Activated CD4-positive, alpha-beta memory T cell treated with anti-CD3 and anti-CD28 coated beads for 36 hours (primary cell): ENCODE measurements at places on chromosomes 13 and 19. TPM values are rescaled to one million over a fixed set of nuclear protein-coding genes. Genes with fewer than 3 reads are reported as not detected.

GRCh38 chr13:42971691-42972347, 20.2 kb downstream of the EPSTI1 start:
- no peak for DNase-seq

- DNase-seq = no peak
These were observed 77.8 kb upstream of the SLAIN1 start for GRCh38 chr13:77619655-77620054.

DNA sequence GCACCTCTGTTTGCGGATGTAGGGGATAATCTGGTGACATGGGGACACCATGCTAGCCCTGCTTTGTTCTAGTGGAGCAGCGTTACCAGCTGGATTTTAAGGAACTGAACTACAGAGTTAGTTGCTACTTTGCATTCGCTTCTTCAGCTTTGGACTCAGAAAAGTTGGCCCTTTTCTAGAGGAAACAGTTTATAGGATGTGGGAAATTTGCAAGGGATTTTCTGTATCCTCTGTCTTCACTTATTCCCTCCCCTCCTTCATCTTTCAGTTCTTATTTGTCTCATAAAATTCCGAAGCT, 2.1 kb downstream of the GATAD2A start:
- no peak for DNase-seq

- no peak for DNase-seq
These were observed 10.5 kb upstream of the GJA3 start for GRCh38 chr13:20171364-20171763.

Gene TMEM190
- total RNA-seq = not detected

Gene TMEM145
- total RNA-seq = not detected

DNA sequence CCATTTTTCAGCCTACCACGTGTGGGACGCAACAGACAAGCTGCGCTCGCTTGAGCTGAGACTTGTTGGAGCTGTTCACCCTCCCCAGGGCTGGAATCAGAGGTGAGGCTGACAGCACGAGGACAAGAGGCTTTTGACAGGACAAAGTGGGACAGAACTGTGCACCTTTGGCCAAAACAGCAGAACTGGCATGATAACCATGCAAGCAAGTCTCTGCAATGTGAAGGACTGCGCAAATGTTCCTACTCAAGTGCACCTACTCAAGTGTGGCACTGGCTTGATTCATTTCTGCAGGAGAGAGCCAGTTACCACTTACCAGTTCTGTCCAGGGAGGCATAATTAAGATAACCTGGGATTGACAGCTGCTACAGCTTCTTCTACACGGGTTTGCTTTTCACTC, 62.2 kb upstream of the TM9SF2 start:
- DNase-seq = no peak

Gene ONECUT3
- not detected for total RNA-seq

Gene EPS8L1
- total RNA-seq = 2.2 TPM
